ENCODE measurements at places on chromosomes 13 and 19.

- DNase-seq: no peak
These were observed 13.3 kb upstream of the RETN start for GRCh38 chr19:7655581-7655980.

GRCh38 chr19:28397306-28397705 is 815.6 kb downstream of the UQCRFS1 start:
- DNase-seq: no peak

DNA sequence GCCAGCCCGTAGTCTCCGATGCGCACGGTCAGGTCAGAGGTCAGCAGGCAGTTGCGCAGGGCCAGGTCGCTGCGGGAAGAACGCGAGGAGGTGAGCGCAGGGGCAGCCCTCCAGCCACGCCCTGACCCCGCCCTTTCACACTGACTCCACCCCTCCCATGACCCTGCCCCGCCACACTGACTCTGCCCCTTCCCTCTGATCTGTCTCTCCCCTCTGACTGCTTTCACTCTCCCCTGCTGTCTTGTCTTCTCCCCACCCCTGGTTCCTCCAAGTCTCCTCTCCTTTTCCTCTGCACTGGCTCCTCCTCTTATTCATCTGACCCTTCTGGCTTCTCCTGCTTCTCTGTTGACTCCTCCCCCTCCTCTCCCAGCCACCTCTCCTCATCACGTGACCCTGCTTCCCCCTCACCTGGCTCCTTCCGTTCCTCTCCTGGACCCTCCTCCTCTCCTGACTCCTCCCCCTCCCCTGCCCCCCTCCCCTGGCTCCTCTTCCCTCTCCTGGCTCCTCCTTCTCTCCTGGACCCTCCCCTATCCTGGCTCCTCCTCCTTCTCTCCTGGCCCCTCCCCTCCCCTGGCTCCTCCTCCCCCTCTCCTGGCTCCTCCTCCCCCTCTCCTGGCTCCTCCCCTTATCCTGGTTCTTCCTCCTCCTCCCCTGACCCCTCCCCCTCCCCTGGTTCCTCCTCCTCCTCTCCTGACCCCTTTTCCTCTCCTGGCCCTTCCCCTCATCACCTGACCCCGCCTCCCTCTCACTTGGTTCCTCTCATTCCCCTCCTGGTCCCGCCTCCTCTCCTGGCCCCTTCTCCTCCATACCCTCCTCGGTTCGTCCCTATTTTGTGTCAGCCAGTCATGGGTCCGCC is 9.9 kb downstream of the LMTK3 start:
- DNase-seq: peak; percentile 22

DNA sequence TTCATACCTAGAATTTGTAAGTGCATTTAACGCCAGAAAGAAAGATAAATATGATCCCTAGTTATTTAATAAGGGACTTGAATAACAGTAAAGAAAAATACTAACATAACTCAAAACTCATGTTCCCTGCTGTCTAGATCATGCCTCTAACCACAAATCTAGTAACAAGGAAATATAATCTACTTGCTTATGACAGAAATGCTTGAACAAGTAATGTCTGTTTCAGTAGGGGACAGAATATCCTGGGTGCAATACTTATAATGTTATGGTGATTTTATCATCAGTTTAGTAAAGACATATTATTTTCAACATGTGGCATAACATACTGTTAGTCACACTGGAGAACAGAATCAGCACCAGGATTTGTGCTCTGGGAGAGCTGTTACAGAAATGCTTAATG is 861.9 kb upstream of the SLITRK1 start:
- DNase-seq: no peak

DNA sequence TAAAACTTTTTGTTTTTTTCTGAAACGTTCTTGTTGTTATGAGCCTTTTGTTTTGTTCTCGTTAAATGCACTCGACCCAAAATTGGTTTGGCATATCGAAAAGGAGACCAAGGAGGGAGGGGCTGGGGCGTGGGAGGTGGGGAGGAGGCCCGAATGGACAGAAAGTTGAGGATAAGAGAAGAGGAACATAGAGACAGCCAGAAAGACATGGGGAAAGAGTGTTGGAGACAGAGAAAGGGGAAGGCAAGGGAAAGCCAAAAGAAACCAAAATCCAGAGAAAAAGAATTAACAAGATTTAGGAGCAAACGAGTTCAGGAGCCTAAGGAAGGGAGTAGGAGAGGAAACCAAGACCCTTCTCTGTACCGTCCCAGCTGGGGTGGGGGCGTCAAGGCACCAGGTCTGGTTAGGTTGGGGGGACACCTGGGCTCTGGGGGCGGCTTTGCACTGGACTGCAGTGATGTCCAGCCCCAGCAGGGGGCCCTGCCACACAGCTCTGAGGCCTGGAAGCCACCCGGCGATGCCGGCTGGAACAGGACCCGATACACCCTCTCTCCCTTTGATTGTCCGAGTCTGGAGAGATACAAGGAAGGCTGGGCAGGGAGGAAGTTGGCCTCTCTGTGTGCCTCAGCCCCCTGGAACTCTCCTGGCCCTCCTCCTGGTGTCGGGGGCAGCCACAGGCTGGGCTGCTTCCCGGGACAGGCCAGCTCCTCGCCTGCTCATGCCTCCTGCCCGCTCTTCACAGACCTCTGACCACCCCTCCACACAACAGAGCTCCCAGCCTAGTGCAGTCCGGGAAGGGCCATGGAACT is 11.6 kb upstream of the ASF1B start:
- no peak for DNase-seq

GRCh38 chr19:32098968-32099367 is 246.4 kb upstream of the ZNF507 start:
- no peak for DNase-seq

DNA sequence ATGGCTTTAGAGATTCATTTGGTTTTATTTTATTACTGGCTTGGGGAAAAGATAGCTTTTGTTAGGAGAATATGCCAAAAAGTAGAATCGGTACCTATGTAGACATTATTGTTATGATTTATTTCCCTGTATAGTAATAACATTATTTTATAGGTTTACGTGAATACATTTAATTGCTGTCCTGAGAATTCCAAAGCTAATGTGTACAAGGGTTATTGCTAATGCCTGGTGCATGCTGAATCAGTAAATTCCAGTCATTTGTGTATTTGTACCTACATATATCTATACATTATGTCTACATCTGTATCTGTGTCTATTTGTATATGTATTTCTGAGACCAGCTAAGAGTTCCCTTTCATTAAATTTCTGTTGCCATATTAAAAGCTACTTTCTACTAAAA is 550.9 kb downstream of the GPC6 start:
- no peak for DNase-seq

DNA sequence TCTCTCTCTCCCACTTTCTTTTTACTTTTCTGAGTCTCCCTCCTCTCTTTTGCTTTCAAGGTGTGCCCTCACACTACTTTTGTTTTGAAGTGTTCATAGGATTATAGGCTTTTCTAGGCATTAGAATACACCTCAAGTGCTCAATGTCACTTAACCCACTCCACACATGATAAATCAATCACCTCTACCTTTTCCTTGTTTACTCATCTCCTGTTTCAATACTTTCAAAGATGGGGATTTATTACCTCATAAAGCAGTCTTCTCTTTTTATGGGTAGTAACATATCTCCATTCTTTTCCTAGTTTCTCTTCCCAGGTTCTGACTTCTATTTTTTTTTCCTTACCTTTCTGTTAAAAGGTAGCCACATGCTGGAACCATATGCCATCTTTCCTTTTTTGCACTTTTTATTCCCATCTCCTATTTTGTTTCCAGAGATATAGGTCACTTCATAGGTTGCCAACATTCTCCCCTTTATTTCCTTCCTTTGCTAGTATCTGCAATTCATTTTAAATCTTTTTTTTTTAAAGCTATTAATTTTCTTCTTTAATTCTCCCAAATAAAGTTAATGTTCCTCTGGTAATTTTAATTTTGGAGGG is 137.6 kb upstream of the SLC10A2 start:
- no peak for DNase-seq

DNA sequence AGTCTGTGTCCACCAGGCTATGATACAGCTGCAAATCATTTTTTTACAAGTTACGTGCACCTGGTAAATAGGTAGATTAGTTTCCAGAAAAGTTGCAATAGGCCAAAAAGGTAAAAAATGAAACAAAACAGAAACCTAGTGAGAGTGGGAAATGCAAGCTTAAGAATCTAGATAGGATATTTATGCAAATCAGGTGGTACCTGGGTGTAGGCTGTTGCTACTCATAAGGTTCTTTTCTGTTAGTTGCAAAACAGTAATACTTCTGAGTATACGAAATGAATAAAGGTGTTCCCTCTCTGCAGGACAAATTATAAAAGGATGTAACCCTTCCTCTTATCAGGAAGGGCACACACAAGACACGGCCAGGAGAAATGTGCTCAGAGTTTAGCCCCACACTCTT is 97.9 kb downstream of the UGGT2 start:
- no peak for DNase-seq

- DNase-seq: no peak
These were observed 157.2 kb downstream of the TM9SF2 start for GRCh38 chr13:99658261-99658991.

- DNase-seq: no peak
These were observed 3.7 kb downstream of the KIRREL2 start for GRCh38 chr19:35860436-35860817.

GRCh38 chr19:8566855-8567254 is 10.4 kb downstream of the MYO1F start:
- no peak for DNase-seq

DNA sequence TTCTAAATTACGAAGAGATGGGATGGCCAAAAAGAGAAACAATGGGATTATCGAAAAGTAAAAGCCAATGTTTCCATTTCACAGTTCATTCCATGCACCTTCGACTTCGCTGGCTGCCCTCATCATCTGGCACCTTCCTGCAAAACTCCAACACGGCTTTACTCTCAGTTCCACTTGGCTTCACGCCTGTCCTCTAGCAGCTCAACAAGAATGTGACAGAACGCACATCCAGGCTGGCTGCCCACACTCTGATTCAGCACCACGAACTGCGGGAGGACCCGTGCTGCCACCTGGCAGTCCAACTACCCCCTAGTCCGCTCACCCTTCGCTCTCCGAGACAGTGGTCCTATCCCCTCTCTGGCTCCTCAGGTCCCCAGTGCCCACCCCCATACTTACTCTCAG is 11.7 kb downstream of the ATP7B start:
- DNase-seq: no peak

DNA sequence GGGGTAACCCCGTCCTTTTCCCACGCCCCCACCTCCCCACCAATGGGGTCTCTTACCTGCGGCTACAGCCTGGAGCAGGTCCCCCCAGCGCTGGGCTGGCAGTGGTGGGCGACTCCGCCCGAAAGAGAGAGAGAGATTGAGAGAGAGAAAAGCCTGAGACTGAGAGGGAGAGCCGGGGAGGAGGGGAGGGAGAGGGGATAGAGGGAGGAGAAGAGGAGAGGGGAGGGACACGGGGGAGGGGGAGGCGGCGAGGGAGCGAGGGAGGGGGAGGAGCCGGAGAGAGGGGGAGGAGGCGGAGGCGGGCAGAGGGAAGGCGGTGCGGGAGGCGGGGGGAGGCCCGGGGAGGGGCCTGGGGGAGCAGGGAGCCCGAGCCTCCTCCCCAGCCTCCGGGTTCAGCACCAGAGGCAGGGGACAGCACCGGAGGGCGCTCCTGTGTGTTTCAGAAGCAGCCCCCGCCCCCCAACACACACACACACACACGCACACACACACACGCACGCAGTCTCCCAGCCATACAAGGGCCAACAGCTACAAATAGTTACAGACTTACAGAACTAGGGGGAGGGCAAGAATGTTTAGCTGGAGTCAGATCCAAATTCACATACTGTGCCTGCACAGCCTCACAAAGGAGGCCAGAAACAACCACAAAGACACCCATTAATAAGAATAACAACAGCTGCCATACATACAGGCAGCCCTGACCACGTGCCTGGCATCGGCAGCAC is at the start of gene SLC8A2:
TSS of gene SLC8A2 (minus strand) at position 161 of the 725 bp plus-strand sequence. CDS start 5,490 bp downstream, outside the sequence.
- peak; percentile 22 for DNase-seq

GRCh38 chr19:46867170-46867569 is 6.4 kb downstream of the ARHGAP35 start:
- no peak for DNase-seq

DNA sequence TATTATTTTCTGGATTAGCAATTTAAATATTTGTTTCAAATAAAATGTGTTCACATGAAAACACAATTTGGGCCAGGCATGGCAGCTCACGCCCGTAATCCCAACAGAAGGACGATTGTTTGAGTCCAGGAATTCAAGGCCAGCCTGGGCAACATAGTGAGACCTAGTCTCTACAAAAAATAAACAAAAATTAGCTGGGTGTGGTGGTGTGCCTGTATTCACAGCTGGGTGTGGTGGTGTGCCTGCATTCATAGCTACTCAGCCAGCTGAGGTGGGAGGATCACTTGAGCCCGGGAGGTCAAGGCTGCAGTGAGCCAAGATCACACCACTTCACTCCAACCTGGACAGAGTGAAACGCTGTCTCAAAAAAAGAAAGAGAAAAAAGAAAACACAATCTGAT is 46.4 kb downstream of the KPNA3 start:
- no peak for DNase-seq

DNA sequence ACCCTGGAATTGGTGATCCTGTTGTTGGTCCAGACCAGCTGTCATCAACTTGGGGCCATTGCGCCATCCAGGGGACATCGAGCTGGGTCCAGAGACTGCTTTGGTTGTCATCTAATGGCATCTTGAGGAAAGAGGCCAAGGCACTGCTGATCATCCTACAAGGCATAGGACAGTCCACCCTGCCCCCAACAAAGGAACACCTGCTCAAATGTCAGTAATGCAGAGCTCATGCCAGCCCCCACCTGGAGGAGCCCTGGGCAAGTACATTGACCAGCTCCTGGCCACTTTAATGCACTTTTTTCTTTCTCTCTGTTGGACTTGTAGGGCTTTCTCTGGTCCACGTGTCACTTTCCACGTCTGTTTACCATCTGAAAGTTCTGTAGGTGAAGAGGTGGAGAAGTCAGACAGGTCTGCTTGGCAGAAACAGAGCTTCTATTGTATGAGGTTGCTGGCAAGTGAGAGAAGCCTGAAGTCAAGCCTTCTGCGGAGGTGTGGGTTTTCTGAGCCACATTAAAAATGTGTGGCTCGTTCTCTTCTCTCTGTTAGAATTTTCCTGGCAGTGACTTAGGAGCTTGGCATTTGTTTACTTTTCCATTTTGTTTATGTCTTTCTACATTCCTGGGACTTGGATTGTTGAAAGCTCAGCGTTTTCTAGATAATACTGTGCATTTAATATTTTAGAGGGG is 124.0 kb upstream of the RNF113B start:
- DNase-seq: no peak

DNA sequence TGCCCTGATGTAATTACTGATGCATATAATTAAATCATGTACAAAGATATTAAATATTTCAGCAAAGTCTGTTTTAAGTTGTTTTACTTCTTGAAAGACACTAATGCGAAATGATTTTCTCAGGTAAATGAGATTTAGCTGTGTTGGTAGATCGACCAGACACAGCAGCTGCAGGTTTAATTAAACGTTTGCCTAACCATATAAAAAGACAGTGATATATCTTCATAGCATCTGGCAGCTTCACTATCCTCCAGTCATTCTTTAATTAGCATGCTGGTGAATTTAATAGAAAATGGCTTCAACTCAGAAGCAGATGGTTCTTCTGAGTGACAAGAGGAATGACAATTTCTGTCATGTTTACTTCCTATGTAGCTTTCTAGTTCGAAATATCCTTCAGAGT is 69.3 kb downstream of the NHLRC3 start:
- DNase-seq: no peak

DNA sequence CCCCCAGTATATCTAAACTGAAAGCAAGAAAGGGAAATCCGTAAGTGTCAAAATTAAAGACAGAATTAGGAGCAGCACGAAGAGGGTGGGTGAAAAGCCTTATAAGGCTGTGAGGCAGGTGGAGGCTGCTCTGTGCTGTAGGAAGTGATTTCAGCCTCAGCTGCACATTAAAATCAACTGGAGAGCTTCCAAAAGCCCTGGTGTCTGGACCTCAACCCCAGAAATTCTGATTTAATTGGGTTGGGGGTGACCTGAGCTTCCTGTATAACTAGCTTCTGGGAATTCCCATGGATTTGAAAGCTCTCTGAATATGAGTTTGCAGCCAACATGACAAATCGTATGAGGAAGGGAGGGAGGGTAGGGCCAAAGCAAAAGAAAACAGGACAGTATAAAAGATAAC is 242.4 kb upstream of the TMTC4 start:
- DNase-seq: no peak

Data from T1000 (cell line).